ENCODE measurements at places on chromosomes 1 and 21.

- DNase-seq: no peak
Measured at GRCh38 chr1:9553736-9554144, 14.5 kb downstream of the SLC25A33 start.

DNA sequence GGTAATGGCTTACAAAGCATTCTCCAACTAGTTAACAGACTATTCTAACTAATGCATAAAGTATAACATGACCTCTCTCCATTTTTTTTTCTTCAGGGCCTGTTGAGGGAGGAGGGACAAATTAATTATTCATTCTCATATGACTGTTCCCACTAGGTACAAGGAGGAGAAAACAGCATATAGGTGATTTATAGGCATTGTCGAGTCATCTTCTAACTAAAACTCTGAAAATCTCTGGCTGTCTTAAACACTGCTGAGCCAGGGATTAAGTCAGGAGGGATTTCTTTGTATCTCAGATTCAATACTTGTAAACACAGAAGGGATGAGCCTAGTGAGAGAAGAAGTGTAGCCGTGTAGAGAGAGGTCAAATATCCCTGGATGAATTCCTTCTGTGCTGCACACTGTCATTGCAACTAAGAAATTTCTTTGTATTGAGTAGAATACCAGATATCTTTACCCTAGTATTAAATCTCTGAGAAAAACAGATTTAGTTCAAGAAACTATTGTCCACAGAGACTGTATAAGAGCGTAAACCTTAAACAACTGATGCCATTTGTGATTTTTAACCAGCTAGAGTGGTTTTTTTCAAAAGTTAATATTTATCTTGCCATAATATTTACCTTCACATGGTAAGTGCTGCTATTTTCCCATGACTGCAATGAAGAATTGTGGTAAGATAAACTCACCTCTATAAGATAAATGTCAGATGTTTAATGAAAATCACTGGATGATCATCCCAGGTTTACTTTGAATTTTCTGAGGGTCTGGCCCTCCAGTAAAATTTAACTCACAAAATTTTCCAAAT is 465.3 kb downstream of the RWDD3 start:
- DNase-seq: no peak

DNA sequence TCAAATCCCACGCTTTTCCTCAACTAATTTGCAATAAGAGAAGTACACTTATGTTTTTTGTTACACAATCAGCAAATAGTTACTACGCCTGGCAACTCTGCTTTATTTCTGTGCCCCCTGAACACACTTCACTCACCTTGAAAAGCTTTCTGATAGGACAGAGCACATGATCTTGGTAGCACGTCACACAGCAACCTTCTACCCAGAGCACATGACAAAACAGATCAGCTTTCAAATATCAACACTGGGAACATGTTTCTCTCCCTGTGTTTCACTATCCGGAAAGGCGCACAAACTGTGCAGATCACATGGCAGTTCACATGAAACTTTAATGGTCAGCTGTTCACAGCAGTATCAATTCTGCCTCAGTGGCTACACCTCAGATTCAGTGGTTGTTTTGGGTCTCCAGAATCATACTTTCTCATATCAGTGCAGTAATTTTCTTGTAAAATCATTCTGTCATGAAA is 2.2 kb downstream of the SLC19A2 start:
- DNase-seq: no peak

- DNase-seq: no peak
Measured at GRCh38 chr1:229109320-229109761, 161.6 kb upstream of the RAB4A start.

DNA sequence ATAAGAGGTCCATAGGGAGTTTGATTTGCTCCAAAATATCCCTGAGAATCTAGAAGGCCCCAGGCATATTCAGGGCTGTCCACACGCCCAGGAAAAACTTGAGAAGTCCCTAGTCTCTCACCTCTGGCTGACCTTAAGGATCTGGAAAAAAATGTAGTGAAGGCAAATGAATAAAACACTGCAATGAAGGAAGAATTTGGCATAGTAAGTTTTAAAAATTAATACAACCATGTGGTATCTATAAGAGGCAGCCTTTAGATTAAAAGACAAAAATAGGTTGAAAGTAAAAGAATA is 91.3 kb downstream of the COLGALT2 start:
- DNase-seq: no peak

DNA sequence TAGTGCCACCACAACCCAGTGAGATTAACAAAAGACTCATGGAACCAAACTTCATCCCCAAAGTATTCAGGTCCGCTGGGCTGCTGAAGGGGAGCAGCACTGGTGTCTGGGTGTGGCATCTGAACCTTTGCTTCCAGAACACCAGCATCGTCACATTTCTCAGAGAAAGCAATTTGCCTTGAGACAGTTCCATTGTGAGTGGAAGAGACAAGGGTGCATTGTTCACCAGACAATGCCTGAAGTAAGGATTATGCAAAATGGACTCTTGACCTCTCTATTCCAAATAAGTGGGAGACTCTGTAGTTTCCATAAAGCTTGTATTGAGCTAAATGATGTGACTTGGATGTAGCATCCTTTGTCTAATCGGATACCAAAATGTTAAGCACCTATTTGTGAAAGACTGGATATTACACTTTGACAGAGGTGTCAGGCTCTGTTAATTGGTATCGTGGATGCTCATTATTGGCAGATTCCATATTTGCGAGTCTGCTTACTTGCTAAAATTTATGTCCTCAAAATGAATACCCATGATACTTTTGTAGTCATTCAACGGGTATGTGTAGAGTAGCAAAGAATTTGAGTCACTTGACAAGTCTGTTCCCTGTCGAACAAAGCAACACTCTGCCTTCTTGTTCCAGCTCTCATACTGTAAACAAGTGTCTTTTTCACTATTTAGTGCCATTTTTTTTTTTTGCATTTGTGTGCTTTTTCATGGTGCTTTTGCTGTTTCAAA is 75.6 kb downstream of the MRPS6 start:
- no peak for DNase-seq

- DNase-seq: no peak
Measured at GRCh38 chr21:39456665-39457064, 4.9 kb downstream of the SH3BGR start.

GRCh38 chr1:151867321-151867720 is 13.8 kb upstream of the THEM5 start:
- DNase-seq: no peak

DNA sequence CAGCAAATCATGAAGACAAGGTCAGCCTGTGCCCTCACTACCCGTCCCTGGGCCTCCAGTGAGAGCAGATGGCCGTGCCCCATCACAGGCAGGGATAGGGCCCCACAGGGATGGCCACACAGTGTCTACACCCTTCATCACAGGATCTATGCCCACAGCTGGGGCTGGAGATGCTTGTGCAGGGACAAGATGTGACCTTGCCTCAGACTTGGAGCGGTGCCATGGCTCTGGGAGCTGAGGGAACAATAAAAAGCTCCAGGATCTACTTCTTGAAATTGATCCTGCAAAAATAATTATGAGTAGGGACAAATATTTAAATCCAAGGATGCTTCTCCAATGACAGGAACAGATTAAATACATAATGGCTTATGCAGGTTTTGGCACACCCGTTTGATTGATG is 25.4 kb upstream of the TCEA3 start:
- no peak for DNase-seq

- no peak for DNase-seq
Measured at GRCh38 chr1:173866413-173867115, 1.2 kb downstream of the GAS5 start.

GRCh38 chr1:211305044-211305443 is 21.6 kb upstream of the TRAF5 start:
- DNase-seq: peak; percentile 55

Data from AG20443 (cell line).